GM12892 (cell line): ENCODE measurements at places on chromosomes 12 and 14.

- DNase-seq = no peak
Measured at GRCh38 chr12:91441246-91441645, 258.6 kb upstream of the DCN start.

- DNase-seq = no peak
Measured at GRCh38 chr14:55274751-55275150, 3.5 kb downstream of the FBXO34 start.

GRCh38 chr14:50941151-50941550, 3.1 kb downstream of the PYGL start:
- no peak for DNase-seq

GRCh38 chr12:120132863-120133385, 16.4 kb upstream of the RAB35 start:
- DNase-seq = peak; percentile 60

GRCh38 chr12:85603556-85603955, 232.7 kb downstream of the RASSF9 start:
- no peak for DNase-seq

- no peak for DNase-seq
Measured at GRCh38 chr14:96216627-96217026, 12.0 kb downstream of the BDKRB2 start.
